Mesendoderm (in vitro differentiated cells): ENCODE measurements at places on chromosomes 16 and 17.
A peak's percentile ranks its signal among the peaks of the same experiment; 100 is the strongest.

DNA sequence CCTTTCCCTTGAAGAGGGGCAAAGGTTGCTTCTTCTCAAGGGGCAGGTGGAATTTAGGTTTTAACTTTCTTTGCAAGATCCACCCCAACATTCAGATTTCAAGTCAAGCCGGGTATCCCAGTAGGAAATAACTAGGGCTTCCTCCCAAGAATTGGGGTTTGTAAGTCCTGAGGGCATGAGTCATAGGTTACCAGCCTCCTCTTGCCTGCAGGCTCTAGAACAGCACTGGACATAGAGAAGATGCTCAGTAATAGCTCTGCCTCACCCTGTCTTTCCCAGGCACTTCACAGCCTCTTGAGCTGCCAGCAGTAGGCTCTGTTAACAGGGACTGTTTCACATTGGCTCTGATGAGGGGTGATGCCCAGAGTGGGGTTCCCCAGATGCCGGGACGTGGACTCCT lies 35.8 kb upstream of the ZFP90 start:
- no peak for DNase-seq

- DNase-seq = no peak
Measured at GRCh38 chr17:7114241-7114874, at the start of gene ASGR2. Gene ASGR2 (minus strand): TSS chr17:7114822. CDS start chr17:7114240, 582 bp downstream.

GRCh38 chr16:87691686-87692079 lies 74.1 kb downstream of the KLHDC4 start:
- DNase-seq = no peak

DNA sequence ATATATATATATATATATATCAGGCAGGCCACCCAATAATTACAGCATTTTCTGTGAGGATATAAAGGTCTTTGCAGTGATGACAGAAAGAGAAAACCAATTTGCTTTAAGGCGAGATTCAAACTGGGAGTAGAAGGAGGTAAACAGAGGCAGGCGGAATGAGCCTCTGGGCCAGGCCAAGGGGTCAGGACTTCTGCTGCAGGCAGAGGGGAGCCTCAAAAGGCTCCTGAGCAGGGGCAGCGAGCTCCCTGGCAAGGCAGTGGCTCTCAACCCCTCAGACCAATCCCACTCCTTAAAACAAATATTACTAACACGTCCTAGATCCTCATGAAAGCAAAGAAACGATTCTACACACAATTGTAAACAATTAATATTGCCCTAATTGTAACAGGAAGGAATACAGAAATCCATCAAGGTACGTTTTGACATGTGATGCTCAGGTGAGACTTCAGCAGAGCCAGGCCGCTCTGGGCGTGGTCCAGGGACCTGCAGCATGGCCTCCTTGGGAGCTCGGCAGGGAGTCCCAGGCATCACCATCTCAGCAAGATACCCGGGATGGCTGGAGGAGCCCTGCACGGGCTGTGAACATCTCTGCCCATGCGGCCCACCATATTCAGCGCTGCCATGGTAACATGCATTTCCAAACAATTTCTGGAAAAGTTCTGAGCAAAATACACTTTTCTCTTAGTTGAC lies 18.4 kb downstream of the FBXO31 start:
- DNase-seq = no peak

- no peak for DNase-seq
Measured at GRCh38 chr16:84848986-84849634, 29.3 kb downstream of the CRISPLD2 start.

DNA sequence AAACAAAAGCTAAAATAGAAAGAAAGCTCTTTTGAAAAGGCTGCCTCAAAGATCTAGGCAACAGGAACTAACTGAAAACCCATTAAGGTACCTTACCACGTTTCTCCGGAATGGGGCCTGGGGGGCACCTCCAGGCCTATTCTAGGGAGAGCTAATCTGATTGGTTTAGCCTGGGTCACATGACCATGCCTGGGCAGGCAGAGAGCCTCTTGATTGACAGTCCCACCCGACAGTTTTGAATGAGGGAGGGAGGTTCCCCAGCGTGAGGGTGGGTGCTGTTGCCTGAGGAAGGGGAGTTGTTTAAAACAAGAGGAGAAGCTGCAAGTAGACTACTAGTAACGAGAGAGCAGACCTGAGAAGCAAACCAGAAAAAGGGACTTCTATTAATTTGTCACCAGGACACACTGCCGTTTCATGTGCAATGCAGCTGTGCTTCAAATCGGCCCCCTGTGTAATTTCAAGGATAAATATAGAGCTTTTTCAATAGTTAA lies 143.4 kb upstream of the HS3ST2 start:
- DNase-seq = peak; percentile 82

- DNase-seq = no peak
Measured at GRCh38 chr17:17575360-17576251, 15.9 kb downstream of the PEMT start.

DNA sequence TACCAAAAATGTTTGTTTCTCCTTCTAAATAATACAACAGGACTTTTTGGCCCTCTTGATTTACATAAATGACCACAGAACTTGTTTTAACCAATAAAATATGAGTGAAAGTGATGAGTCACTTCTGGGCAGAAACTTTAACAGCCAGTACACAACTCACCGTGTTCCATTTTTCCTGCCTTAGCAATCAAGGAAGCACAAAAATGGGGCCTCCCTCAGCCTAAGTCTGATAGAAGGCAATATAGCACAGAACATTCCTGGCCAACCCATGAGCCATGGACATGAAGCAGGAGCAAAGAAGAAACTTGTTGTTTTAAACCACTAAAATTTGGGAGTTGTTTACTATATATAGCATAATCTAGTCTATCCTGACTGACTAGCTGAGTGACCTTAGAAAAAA lies 61.1 kb upstream of the MTMR4 start:
- DNase-seq = no peak
